Fibroblast of lung (primary cell): ENCODE measurements at places on chromosomes 12 and 14. TPM values are rescaled to one million over a fixed set of nuclear protein-coding genes. Genes with fewer than 3 reads are reported as not detected.

GRCh38 chr14:34355584-34356263, 106.3 kb downstream of the SPTSSA start:
- DNase-seq: peak; percentile 93

The SLC5A8 gene
- not detected in 2 replicates for total RNA-seq

DNA sequence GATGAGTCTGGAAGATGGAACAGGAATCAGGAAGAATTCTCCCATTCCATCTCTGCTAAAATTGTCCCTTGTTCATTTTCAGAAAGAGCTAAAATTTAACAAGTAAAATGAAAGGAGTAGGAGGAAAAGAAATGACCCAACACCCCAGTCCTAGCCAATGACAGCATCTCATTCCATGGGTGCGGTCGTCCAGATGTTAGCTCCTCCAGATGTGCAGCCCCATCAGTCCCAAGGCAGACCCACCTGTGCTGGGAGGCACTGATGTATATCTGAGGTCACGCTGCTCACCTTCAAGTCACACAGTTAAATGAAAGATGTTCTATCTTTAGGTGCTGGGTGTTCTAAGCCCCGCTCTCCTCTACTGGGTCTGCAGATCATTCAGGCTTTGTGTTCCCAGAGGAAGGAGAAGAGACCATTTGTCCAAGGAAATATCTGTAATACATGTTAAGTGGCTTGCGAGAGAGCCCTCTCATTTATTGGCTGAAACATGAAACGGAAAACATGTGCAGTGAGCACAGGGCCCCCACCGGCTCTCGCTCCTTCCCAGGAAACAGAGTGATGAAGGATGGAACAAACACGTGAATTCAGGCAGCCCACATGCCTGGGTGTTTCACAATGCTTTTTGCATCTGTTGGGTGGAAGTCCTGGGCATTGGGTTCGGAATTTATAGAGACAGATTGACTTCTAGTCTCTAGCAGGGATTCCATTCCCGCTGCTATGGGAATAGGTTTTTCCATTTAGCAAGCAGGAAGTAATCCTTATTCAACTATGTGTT, 294.6 kb downstream of the NUAK1 start:
- peak; percentile 35 for DNase-seq

GRCh38 chr12:95207407-95207806, 9.9 kb downstream of the FGD6 start:
- DNase-seq: no peak

GRCh38 chr12:59808317-59808910, 212.6 kb downstream of the SLC16A7 start:
- DNase-seq: peak; percentile 70

The RASSF9 gene
- 0.33 and 0.77 TPM in 2 replicates for total RNA-seq
